ENCODE measurements at places on chromosomes 5 and 9.

GRCh38 chr5:128965011-128965637, at the start of gene SLC27A6:
Gene SLC27A6 (plus strand): TSS chr5:128965488. CDS start chr5:128966138, 650 bp downstream.
- no peak for DNase-seq

- DNase-seq: no peak
Observed at GRCh38 chr9:136287960-136288753, 15.7 kb downstream of the CCDC187 start.

GRCh38 chr9:81716409-81716808, 27.1 kb upstream of the TLE1 start:
- no peak for DNase-seq

GRCh38 chr5:143791848-143792731, 19.9 kb upstream of the HMHB1 start:
- DNase-seq: no peak

- DNase-seq: no peak
Observed at GRCh38 chr5:80125022-80125961, 90.1 kb downstream of the THBS4 start.

GRCh38 chr5:65014769-65015168, 246.0 kb downstream of the CWC27 start:
- DNase-seq: no peak
